NCI-H1105 treated with DMSO at 0.1 percent for 48 hours (cell line): ENCODE measurements at places on chromosomes 2 and 18.

GRCh38 chr18:8870528-8870927 is 165.2 kb downstream of the MTCL1 start:
- no peak for DNase-seq

- DNase-seq: no peak
These were observed 226.0 kb upstream of the SLC35G4 start for GRCh38 chr18:11383381-11383780.

DNA sequence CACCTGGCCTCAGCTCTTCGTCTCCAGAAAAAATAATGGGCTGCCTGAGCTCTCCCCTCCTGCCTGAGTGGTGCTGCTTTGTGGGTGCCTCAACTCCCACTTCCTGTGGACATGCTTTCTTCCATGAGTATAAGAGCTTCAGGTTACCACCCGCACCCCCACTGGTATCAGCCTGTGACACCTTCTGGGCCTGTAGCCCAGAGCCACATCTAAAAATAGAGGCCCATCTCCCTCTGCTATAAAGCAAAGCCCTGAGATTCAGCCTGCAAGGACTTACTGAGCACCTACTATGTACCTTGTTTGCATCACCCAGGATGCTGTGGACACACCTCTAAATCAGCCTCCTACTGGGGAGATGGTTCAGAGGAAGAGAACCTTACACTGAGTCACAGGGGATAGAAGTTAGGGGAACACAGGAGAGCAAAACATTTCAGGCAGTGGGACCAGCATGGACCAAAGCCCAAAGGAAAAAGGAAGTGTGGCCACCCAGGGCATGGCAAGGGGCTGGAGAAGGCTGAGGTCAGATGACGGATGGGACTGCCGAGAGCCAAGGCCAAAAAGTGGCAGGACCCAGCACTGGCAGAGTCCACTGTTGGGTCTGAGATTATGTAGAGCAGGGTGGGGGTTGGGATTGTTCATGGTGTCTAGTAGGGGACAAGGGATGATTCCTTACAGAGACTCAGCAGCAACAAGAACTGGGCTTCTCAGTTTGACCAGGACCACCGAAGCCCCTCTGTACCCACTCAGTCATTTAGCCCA is 123.7 kb upstream of the PPP1CB start:
- DNase-seq: no peak

GRCh38 chr18:62795813-62796212 is 80.5 kb downstream of the PHLPP1 start:
- DNase-seq: no peak

DNA sequence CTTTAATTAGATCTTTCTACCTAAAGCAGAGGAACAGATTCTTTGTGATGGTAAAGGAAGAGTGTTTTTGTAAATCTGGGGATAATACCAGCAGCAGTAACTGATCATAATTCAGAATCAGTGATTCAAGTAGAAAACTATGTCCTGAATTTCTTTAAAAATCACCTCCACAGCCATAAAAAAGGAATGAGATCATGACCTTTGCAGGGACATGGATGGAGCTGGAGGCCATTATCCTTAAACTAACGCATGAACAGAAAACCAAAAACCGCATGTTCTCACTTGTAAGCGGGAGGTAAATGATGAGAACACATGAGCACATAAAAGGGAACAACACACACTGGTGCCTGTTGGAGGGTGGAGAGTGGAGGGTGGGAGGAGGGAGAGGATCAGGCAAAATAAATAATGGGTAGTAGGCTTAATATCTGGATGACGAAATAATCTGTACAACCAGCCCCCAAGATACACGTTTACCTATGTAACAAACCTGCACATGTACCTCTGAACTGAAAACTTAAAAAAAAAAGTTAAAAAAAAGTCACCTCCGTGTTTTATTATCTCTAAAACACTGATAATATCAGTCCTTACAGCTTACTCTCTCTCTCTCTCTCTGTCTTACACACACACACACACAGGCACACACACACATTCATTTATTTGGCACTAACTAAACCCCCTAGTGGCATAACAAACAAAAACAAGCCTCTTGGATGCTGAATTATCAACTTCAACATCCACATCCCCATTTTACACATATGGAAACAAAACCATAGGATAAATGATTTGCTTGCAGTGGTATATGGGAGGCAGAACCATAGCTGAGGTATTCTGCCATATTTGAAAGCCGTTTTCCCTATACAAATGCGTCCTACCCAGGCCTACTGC is 1.4 kb downstream of the TM4SF20 start:
- no peak for DNase-seq

- peak; percentile 70 for DNase-seq
These were observed 108.0 kb downstream of the CDH19 start for GRCh38 chr18:66495844-66496243.

- no peak for DNase-seq
These were observed 162.0 kb upstream of the STK17B start for GRCh38 chr2:196333397-196333796.

GRCh38 chr2:230441227-230441897 is 25.4 kb downstream of the SP100 start:
- no peak for DNase-seq

DNA sequence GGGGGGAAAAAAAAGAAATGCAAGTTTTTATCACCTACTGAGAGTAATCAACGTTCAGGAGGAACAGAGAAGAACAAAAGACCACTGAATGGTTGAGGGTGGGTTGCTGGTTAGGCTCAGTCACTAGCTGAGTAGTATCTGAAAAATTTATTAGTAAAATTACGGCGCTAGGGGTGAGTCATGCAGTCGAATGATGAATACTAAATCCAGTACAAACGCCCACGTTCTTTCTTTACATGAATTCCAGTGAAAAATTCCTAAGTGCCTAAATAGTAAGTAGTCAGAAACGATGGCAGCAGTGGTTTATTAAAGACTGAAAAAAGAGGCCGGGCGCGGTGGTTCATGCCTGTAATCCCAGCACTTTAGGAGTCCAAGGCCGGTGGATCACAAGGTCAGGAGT is 52.0 kb downstream of the TEKT4 start:
- no peak for DNase-seq

DNA sequence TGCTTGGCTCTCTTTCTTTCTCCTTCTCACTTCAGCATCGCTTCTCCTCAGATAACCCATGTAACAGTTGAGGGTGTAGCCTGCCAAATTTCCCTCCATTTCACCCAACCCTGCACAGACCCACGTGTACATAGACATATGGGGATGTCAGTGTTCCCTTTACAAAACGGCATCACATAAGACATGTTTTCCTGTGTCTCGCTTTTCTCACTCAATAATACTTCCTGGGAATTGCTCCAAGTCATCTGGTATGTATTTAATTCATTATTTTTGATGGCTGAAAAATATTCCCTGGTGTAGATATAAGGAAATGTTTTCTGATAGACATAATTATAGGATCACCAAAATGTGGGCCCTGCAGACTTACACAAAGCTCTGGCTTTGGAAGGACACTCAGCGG is 176.8 kb downstream of the LOXHD1 start:
- DNase-seq: no peak

- no peak for DNase-seq
These were observed 55.2 kb downstream of the TMEM247 start for GRCh38 chr2:46534589-46534988.

- DNase-seq: no peak
These were observed 61.9 kb upstream of the ALK start for GRCh38 chr2:29983308-29983707.

DNA sequence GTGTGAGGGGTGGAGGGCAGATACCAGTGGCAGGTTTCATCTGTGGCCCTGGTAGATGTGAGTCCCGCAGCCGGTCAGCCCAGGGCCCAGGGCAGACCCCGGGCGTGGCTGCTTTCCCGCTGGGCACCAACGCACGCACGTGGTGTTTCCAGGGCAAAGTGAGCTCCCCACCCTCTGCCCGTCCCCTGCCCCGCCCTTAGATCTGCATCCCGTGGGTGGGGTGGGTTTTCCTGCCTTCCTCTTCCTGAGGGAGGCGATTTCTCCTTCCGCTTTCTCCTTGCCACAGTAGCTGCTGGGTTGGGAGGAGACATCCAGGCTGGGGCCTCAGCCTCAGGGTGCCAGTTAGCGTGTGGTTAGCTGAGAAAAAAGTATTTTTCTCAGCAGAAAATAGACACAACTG is 49.6 kb downstream of the ODC1 start:
- no peak for DNase-seq

DNA sequence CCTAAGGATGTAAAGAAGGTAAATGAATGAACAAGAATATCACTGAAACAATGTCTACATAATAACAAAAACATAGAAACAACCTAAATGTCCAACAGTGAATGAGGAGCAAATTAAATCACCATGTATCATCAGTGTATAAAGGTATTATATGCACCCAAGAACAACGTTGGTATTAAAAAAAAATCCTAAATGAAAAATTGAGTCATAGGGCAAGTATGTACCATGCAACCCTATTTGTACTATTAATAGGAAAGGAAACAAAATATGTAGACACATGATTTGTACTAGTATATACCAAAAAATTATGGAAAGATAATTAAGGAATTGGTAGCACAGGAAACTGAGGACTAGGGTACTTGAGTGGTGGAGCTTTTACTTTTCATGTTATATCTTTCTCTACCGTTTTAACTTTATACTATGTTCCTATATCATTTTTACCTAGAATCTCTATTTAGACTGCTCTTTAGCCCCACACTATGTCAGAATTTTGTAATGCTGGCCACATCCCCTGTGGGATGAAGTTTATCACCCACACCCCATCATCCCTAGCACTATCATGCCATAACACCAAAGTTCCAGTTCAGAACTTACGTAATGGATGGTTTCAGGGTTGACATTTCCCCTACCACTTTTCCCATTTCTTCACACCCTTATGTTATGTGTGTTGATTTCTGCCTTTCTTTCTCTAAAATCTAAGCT is 25.6 kb downstream of the IKZF2 start:
- no peak for DNase-seq

DNA sequence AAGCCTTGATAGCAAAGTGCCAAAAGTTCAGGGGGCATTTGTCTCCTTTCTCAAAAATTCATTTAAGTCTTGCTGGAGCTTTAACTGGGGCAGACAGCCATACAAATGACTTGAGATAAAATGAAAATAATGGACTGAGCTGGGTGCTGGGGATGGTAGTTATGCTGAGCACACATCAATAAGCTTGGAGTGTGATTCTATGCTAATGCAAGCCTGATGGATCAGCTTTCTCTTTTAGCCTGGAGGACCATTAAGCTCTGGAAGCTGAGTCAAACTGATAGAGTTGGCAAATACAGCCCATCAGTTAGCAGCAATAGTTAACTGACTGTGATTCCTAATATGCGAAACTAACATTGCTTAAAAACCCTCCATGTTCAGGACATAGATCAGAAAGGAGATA is 98.0 kb downstream of the CAMKMT start:
- no peak for DNase-seq

GRCh38 chr2:85447222-85447585 is 28.7 kb downstream of the SH2D6 start:
- no peak for DNase-seq

- DNase-seq: no peak
These were observed 11.3 kb upstream of the VRK2 start for GRCh38 chr2:58035352-58035751.

DNA sequence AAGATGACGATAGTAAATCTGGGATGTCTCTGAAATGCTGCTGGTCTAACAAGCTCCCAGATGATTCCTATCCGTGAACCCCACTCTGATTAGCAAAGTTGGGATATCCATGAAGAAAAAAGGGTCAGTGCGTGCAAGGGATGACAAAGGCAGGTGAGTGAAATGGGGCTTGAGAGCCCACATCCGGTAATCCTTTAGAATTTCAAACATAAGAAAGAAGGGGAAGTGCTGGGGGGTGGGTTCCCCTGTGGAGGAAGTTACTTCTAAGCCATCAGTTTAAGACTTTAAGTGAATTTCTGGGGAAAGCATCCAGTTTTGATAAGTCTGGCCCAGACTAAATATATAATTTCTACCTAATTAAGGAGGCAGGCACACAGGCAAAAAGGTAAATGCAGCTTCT is 209.5 kb downstream of the DPP10 start:
- DNase-seq: no peak

DNA sequence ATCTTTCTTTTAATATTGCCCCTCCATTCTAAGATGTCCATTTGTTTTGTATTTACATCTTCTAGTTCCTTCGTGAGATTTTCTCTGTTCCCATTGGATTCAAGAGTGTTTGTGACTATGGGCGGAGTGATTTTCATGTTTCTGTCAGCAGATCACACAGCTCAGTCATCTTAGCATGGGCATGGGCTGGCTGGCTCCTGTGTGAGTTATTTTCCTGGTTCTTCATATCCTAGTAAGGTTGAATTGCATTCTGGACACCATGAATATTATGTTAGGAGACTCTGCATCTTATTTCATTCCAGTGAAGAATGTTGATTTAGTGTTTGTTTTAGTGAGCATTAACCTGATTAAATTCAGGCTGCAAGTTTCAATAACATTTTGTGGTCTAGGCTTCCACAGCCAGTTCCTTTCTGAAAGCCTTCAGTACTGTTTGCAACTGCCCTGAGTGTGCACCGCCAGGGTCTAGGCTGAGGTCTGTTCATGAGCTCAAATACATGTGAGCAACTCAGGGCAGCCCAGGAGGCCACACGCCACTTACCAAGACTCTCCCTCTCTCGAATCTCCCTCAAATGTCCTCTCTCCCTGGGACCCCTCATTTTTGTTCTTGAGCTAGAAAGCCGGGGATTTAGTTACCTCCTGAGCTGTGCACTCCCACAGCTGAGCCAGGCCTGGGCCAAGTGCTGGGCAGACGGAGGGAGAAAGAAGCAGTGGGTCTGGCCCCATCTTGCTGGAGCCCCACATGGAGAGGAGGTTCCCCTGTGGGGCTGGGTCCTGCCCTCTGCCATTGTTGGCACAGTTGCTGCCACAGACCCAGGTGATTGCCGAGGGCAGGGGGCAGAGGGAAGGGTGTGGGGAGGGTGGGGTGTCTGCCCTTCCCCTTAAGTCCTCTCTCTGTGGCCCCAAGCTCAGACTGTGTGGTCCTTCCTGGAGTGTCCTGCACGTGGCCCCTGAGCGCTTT is 145.9 kb downstream of the RTP5 start:
- no peak for DNase-seq

DNA sequence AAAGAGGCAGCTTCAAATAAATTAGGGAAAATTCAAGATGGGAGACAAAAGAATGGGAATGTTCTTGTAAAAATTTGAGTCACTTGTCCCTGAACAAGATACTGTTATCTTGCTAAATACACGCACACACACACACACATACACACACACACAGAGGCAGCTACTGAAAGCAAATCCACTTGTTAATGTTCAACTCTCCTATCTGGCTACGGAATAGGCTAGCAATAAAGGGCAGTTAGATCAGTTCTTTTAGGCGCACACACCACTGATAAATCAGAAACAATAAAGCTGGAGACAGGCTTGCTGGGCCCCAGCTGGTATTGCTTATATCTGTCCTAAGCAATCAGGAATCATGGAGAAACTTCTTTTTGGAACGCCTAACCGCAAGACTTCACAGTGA is 461.6 kb downstream of the BCL11A start:
- no peak for DNase-seq

- no peak for DNase-seq
These were observed 111.7 kb downstream of the ANKRD44 start for GRCh38 chr2:197198890-197199289.

DNA sequence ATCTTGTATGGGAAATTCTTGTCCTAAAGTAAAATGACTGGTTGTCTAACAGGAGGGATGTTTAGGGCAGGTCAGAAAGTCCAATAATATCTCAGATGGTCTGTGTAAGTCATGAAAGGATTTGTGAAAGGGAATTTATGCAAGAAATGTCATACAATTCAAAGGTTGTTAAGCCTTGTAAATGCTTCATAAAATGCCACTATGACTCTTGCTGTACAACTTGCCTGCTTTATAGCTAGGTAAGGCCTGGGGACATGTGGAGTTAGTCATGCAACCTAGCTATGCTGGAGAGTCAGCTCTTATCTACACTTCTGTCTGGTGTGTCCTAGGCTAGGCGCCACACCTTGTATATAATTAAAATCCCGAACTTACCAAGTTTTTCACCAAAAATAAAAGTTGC is 36.9 kb upstream of the VWA3B start:
- DNase-seq: no peak
